ENCODE measurements at places on chromosomes 3 and 15. TPM values are rescaled to one million over a fixed set of nuclear protein-coding genes. Genes with fewer than 3 reads are reported as not detected.
A peak's percentile ranks its signal among the peaks of the same experiment; 100 is the strongest.

GRCh38 chr3:9914559-9915253 is 2.2 kb upstream of the IL17RC start:
- no peak for DNase-seq
- H3K36me3 ChIP-seq, result no peaks in the 10 kb centered on the region
- H3K27me3 ChIP-seq, result no peaks in the 10 kb centered on the region

Gene LYSMD2
- total RNA-seq, result 3.9 TPM

DNA sequence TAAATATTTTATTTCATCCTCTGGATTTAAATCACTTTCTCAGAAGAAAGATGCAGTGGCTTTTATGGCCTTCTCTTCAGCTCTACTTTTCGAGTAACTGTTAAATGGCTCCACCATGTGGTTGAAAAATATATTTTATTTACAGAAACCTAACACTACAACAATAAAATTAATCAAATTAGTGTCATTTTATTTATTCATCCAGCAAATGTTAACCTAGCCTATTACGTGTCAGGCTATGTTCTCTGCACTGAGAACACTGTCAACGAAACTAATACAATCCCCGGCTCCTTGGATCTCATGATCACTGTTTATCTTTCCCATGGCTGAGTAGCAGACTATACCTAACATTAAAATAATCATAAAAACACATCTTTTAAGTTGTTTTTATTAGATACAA is 148.0 kb upstream of the OSTN start:
- H3K27ac ChIP-seq, result no peak overlapping the region
- DNase-seq, result no peak
- no peaks in the 10 kb centered on the region for H3K4me1 ChIP-seq
- no peaks in the 10 kb centered on the region for H3K27me3 ChIP-seq
- no peaks in the 10 kb centered on the region for H3K36me3 ChIP-seq
- H3K4me3 ChIP-seq, result no peak overlapping the region

Gene LRRC34
- 2.5 TPM for total RNA-seq

Gene SCN11A
- 0.12 TPM for total RNA-seq

DNA sequence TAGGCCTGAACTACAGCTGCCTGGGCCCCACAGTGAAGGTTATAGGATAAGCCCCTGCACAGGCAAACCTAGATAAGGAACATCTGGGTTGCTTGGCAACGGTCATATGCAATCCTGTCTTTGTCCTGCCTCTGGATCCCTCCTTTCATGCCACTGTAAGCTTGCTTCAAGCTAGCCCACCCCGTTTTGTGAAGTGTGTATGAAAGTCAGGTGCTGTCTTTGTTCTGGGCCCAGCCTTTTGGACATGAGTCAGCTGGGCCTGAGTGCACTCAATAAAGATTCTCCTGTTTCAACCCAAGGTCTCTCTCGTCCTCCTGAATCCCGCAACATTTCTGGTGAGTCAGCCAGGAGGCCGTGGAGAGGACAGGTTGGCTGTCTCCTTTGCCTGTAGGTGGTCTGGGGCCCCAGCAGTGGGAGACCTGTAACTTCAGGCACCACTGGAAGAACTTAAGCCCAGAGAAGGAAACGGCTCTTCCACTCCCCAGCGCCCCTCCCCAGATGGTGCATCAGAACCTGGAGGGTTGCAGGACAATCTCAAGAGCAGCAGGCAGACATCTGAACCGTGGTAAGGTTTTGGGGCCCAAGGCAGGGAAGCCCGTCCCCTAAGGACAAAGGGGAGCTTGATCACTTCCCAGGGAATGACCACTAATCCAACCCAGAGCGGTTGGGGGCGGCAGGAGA is 8.3 kb upstream of the SLC9C1 start:
- H3K27ac ChIP-seq, result no peak overlapping the region
- H3K27me3 ChIP-seq, result no peaks in the 10 kb centered on the region
- peaks cover 31% of the 10 kb centered on the region for H3K4me1 ChIP-seq
- no peak overlapping the region for H3K4me3 ChIP-seq
- no peaks in the 10 kb centered on the region for H3K36me3 ChIP-seq

DNA sequence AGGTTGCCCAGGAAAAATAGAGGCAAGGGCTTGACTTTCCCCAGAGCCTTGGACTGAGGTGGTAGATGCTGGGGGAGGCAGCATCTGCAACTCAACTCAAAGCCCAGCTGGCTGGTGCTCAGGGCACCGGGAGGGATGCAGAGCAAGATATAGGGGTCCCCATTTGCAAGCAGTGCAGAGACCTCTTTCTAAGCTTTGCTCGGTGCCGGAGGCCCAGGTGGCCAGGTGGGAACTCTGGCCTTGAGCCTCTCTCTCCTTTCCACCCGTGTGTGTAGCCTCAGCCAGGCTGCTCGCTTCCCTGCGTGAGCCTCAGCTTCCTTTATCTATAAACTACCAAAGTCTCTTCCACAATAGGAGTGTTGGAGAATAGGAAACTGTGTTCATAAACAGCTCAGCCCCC is 36.5 kb downstream of the SLC6A6 start:
- no peak overlapping the region for H3K27ac ChIP-seq
- H3K4me1 ChIP-seq, result peaks cover 92% of the 10 kb centered on the region
- DNase-seq, result no peak
- no peak overlapping the region for H3K4me3 ChIP-seq
- H3K36me3 ChIP-seq, result peaks cover 5% of the 10 kb centered on the region

Gene HCLS1
- total RNA-seq, result 40.7 TPM

GRCh38 chr15:31435261-31435911 is 108.8 kb downstream of the KLF13 start:
- H3K36me3 ChIP-seq, result no peaks in the 10 kb centered on the region
- H3K4me1 ChIP-seq, result peaks cover 26% of the 10 kb centered on the region
- H3K4me3 ChIP-seq, result no peak overlapping the region
- peak overlapping the region; percentile 80 for H3K27ac ChIP-seq

- DNase-seq, result no peak
- H3K36me3 ChIP-seq, result no peaks in the 10 kb centered on the region
- no peaks in the 10 kb centered on the region for H3K27me3 ChIP-seq
- no peak overlapping the region for H3K27ac ChIP-seq
- H3K4me3 ChIP-seq, result no peak overlapping the region
These were observed 165.8 kb upstream of the SLC2A2 start for GRCh38 chr3:171192176-171192854.

- H3K27me3 ChIP-seq, result peaks cover 20% of the 10 kb centered on the region
- H3K4me1 ChIP-seq, result peaks cover 16% of the 10 kb centered on the region
- H3K27ac ChIP-seq, result no peak overlapping the region
- H3K36me3 ChIP-seq, result peaks cover 19% of the 10 kb centered on the region
- no peak for DNase-seq
These were observed 8.2 kb upstream of the OCA2 start for GRCh38 chr15:28107111-28107903.

Gene NLGN1
- 18.5 TPM for total RNA-seq

Gene A4GNT
- total RNA-seq, result not detected

Gene CSPG4
- total RNA-seq, result 19.8 TPM

Gene GPR27
- 0.95 TPM for total RNA-seq

Gene POLR2M
- 50.7 TPM for total RNA-seq

Gene CCR2
- 0.21 TPM for total RNA-seq

GRCh38 chr3:44015170-44015569 is 226.5 kb upstream of the TOPAZ1 start:
- no peak overlapping the region for H3K4me3 ChIP-seq
- H3K36me3 ChIP-seq, result no peaks in the 10 kb centered on the region
- H3K4me1 ChIP-seq, result no peaks in the 10 kb centered on the region
- no peak overlapping the region for H3K27ac ChIP-seq
- no peak for DNase-seq

Gene FBXW12
- total RNA-seq, result not detected

Gene CCDC39
- not detected for total RNA-seq

Gene SLC12A8
- 0.15 TPM for total RNA-seq

DNA sequence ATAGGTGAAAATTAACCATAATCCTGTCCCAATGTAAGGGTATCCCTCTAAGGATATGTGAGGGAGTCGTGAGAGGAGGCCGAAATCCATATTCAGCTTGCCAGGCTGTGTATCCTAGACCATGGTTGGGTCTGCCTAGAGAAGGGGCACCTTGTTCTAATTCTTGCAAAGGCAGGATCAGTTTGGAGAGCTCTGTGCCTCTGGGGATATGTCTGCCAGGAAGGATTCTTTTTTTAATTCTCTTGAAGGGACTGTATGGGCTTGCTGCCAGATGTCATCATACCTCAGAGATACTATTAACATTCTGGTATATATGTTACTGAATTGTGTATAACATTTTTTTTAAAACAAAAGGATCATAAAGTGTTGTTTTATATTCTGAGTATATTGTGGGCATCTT is 2.4 kb downstream of the ATP1B3 start:
- peaks cover 52% of the 10 kb centered on the region for H3K4me1 ChIP-seq
- peaks cover 8% of the 10 kb centered on the region for H3K36me3 ChIP-seq
- DNase-seq, result no peak
- no peak overlapping the region for H3K27ac ChIP-seq

DNA sequence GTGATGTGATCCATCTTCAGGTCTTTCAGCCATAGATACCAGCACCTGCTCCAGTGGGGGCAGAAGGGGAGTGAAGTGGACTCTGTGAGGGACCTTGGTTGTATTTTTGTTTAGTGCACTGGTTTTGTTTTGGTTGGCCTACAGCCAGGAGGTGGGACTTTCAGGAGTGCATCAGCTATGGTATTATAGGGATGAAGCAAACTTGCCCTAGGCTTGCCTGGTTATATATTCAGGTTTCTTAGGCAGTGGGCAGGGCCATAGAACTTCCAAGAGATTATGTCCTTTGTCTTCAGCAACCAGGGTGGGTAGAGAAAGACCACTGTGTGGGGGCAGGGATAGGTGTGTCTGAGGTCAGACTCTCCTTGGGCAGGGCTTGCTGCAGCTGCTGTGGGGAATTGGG is 337.3 kb upstream of the SGO1 start:
- no peak for DNase-seq
- H3K4me3 ChIP-seq, result no peak overlapping the region
- H3K27ac ChIP-seq, result no peak overlapping the region
- no peaks in the 10 kb centered on the region for H3K36me3 ChIP-seq

DNA sequence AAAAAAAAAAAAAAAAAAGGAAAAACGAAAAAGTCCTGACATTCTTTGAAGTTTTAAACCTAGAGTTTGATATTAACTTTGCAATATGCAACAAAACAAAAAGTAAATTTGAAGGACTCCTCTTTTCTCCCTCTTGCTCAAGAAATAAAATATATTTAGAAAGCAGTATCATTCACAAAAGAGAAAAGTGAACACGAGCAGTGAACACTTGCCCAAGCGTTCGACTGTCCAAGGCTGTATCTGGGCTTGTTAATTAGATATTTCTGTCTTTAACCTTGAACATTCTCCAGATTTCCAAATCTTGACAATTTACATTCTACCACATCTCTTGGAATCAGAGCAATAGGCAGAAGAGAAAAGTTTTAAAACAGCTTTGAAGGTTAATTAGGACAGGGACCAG is 357.7 kb downstream of the TIGIT start:
- H3K4me1 ChIP-seq, result peaks cover 23% of the 10 kb centered on the region
- H3K4me3 ChIP-seq, result no peak overlapping the region
- H3K36me3 ChIP-seq, result no peaks in the 10 kb centered on the region
- no peaks in the 10 kb centered on the region for H3K27me3 ChIP-seq
- no peak for DNase-seq

DNA sequence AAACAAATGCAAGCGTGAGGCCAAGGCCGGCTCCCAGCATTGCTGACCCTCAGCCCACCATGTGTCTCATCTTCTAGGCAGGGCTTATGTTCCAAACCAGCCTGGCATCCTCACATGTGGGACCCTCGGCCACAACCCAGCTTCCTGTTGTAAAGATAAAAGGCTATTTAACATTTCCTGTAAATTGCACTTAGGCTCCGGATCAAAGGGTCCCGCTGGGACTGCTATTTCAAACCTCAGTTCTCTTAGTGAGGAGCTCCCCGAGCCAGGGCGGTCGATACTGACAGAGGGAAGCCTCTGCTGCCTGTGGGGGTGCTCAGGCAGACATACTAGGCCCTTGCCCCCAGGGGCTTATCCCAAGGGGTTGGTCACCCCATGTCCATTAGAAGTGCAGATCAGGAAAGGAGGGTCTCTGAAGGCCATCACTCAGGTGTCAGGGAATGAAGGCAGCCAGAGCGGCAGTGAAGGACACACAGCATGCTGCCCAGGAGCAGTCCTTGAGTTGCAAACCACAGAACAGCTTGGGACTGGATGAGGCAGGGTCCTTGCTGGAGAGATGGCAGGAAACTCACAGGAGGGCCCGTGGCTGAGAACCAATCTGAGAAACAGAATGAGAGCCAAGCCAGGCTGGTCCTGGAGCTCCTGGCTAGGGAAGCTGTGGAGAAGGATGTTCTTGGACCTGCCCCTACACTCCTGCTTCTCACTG is 239.9 kb downstream of the TLE3 start:
- DNase-seq, result no peak
- no peaks in the 10 kb centered on the region for H3K4me1 ChIP-seq
- H3K27ac ChIP-seq, result no peak overlapping the region
- no peaks in the 10 kb centered on the region for H3K36me3 ChIP-seq
- no peak overlapping the region for H3K4me3 ChIP-seq

DNA sequence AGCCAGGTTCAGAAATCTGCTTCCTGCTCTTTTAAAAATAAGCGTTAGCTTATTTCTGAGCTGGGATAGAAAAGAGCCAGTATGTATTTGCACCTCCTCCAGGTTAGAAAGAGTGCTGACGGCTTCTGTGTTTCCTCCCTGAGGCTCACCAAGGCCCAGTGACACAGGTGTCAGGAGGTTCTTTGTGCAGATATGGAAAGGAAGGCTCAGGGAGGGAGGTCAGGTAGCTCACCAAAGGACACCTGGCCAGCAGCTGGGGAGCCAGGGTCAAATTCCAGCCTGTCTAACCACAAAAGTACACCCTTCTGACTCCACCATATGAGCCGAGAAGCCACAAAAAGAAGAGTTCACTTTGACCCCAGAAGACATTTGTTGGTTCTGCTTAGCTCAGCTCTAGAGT is 201.0 kb upstream of the WNT5A start:
- H3K36me3 ChIP-seq, result no peaks in the 10 kb centered on the region
- no peak overlapping the region for H3K27ac ChIP-seq
- DNase-seq, result no peak
- no peak overlapping the region for H3K4me3 ChIP-seq

DNA sequence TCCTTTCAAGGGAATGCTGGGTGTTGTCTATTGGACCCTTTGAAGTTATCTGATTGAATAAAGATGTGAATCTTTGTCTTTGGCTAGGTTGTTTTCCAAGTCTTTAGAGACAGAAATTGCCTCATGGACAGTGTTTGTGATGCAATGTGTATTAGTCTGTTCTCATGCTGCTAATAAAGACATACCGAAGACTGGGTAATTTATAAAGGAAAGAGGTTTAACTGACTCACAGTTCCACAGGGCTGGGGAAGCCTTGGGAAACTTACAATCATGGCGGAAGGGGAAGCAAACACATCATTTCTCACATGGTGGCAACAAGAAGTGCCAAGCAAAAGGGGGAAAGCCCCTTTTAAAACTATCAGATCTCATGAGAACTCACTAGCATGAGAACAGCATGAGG is 88.8 kb upstream of the PLXND1 start:
- DNase-seq, result no peak
- no peaks in the 10 kb centered on the region for H3K27me3 ChIP-seq
- no peaks in the 10 kb centered on the region for H3K4me1 ChIP-seq
- H3K4me3 ChIP-seq, result no peak overlapping the region

Gene MESP1
- total RNA-seq, result 1.3 TPM

GRCh38 chr15:66591322-66591862 is 25.6 kb upstream of the LCTL start:
- no peak overlapping the region for H3K4me3 ChIP-seq
- no peaks in the 10 kb centered on the region for H3K27me3 ChIP-seq
- H3K36me3 ChIP-seq, result no peaks in the 10 kb centered on the region
- H3K27ac ChIP-seq, result no peak overlapping the region
